ENCODE measurements at places on chromosomes 16 and 17. TPM values are rescaled to one million over a fixed set of nuclear protein-coding genes. Genes with fewer than 3 reads are reported as not detected.

DNA sequence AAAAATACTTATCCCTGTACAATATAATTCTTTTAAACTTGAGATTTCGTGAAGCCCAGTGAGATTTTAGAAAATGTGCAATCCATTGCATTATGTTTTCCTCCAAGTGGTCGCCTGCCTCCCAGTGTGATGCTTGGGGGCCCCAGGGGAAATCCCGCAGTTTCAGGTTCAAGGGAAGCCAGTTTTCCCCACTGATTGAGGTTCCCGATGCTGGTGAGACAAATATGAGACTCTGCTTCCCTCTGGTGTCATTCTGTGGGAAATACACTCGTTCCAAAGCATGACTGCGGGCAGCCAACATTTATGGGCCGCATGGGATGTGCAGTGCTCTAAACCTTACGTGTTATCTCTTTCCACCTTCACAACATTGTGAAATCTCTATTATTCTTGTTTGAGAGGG is 200.8 kb downstream of the PRKCB start:
- DNase-seq, result peak; percentile 84

- no peak for DNase-seq
These were observed 23.8 kb downstream of the ENDOV start for GRCh38 chr17:80438806-80439205.

DNA sequence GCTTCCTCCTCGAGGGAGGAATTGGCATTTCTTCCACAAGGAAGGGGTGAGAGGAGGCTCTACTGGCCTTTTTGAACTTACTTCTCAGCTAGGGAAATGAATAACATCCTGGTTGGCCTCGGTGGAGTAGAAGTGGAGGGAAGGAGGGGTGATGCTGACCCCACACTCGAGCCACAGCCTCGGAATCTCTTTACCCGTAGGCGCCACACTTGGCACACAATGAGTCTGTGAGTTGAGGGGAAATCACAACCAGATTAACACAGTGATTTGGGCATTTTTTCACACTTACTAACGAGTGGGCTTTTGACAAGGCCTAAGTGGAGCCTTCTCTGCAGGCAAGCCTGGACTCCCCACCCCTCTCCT is 47.3 kb upstream of the TBX2 start:
- no peak for DNase-seq

- DNase-seq, result no peak
These were observed 2.4 kb upstream of the CDH16 start for GRCh38 chr16:66920924-66921680.

GRCh38 chr17:69678206-69678605 is 263.7 kb downstream of the MAP2K6 start:
- DNase-seq, result no peak

DNA sequence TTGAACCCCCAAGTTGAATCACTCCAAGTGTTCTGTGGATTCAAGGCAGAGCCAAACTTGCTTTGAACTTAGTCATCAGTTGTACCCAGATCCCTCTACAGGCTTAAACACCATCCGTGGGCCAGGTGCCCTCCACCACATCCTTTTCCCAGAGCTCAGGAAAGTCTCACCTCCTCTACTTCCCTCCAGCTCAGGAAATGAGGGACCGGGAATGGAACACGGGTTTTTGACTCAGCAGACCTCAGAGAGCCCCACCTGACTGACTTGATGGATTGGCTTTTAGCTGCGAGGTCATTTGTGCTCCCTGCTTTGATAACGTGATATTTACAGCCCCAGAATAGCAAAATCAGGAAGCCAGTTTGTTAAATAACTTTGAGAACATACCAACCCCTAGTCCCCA is 20.1 kb downstream of the GID4 start:
- DNase-seq, result no peak

SMTNL2 gene
- total RNA-seq, result 4.3 TPM

LAT gene
- 0.19 TPM for total RNA-seq

All from GM23338 (cell line).